ENCODE measurements at places on chromosomes 13 and 19. TPM values are rescaled to one million over a fixed set of nuclear protein-coding genes. Genes with fewer than 3 reads are reported as not detected.

ZNF534 gene
- 0.07 TPM for total RNA-seq

ZIC5 gene
- total RNA-seq, result not detected

ZNF850 gene
- 2.2 TPM for total RNA-seq

PSG6 gene
- total RNA-seq, result not detected

TUBGCP3 gene
- total RNA-seq, result 16.1 TPM

ALKBH6 gene
- total RNA-seq, result 24.3 TPM

ANKLE1 gene
- 3.0 TPM for total RNA-seq

ASPDH gene
- total RNA-seq, result not detected

ZNF607 gene
- total RNA-seq, result 5.7 TPM

SULT2A1 gene
- not detected for total RNA-seq

COL5A3 gene
- total RNA-seq, result 0.06 TPM

ZNF558 gene
- 7.3 TPM for total RNA-seq

DMKN gene
- 195 TPM for total RNA-seq

BST2 gene
- 18.6 TPM for total RNA-seq

JAK3 gene
- total RNA-seq, result 5.3 TPM

CDC37 gene
- total RNA-seq, result 262 TPM

STAP2 gene
- total RNA-seq, result 70.8 TPM

SLC7A10 gene
- not detected for total RNA-seq

NOVA2 gene
- not detected for total RNA-seq

TNFSF11 gene
- total RNA-seq, result 1.2 TPM

ACOD1 gene
- not detected for total RNA-seq

DCLK1 gene
- 1.2 TPM for total RNA-seq

SERTAD1 gene
- total RNA-seq, result 14.2 TPM

PLA2G4C gene
- total RNA-seq, result 4.7 TPM

ZFP28 gene
- 12.2 TPM for total RNA-seq

SIGLEC9 gene
- not detected for total RNA-seq

IFNL4 gene
- not detected for total RNA-seq

S1PR5 gene
- total RNA-seq, result not detected

ZAR1L gene
- total RNA-seq, result not detected

MFSD12 gene
- 238 TPM for total RNA-seq

TNNT1 gene
- total RNA-seq, result 1.8 TPM

AZU1 gene
- not detected for total RNA-seq

ZNF709 gene
- 1.9 TPM for total RNA-seq

ITM2B gene
- 403 TPM for total RNA-seq

FDX2 gene
- total RNA-seq, result 57.6 TPM

ZNF497 gene
- total RNA-seq, result 0.06 TPM

MISP gene
- total RNA-seq, result 25.2 TPM

KLF2 gene
- 1.9 TPM for total RNA-seq

COL4A1 gene
- total RNA-seq, result 426 TPM

NLRP4 gene
- total RNA-seq, result not detected

ZNF132 gene
- 1.8 TPM for total RNA-seq

FAM83E gene
- total RNA-seq, result 0.14 TPM

CPB2 gene
- not detected for total RNA-seq

ZGLP1 gene
- total RNA-seq, result 2.4 TPM

FLT1 gene
- total RNA-seq, result under 0.01 TPM
